ENCODE measurements at places on chromosomes 12 and 14.

DNA sequence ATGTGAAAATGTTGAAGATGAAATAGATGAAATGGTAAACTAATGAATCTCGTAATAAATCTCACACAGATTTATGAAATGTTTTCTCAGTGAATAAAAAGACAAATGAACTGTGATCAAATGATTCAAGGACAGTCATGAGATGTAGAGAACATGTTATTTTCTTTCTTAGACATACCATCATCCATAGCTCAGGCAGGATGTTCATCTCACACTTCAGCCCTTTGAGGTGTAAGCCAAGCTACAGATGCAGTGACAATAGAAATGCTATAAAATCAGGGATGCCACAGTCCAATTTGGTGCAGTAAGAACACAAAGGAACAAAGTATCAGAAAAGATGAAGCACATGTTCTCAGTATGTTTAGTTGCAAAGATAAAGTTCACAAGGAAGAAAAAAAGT lies 242.7 kb upstream of the KRR1 start:
- DNase-seq, result no peak

DNA sequence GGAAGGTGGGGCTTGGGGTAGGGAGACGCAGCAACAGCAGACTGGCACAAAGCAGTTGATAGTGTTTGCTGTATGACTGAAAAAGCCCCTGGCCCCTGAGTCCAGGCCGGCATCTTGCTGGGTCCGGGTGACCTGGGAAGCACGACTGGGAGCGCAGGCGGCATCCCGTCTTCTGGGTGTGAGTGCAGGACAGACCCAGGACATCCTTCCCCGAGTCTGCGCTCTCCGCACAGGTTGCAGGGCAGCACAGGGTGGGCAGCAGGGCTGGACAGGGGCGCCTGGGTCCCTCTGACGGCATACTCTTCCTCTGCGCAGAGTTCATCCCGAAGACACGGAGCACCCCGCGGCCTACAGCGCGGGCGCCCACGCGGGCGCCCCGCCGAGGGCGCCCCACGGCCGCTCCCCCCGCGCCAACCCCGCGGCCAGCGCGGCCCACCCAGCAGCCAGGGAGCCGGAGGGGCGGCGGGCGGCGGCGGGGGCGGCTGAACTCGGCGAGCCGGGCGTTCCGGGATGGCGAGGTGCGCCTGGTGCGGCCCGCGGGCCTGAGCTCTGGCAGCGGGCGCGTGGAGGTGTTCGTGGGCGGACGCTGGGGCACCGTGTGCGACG lies 9.2 kb upstream of the CYP46A1 start:
- no peak for DNase-seq

- DNase-seq, result no peak
These were observed 18.6 kb upstream of the TDRD9 start for GRCh38 chr14:103909531-103910261.

DNA sequence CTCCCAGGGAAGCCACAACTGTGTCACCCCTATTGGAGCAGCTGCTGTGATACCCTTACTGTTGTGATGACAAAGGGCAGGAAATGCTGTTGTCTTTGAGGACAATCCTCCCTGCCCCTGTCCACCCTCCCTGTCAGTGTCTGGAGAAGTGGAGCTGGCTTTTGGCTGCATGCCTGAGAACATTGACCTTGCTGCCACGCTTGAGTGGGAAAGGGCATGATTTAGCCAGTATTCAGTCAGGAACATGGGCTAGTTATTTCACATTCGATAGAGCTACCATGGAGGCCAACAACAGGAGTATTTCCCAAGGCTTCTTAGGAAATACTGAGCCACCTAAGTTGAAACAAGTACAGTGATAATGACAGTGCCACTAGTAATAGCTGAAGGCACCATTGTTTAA lies 59.4 kb downstream of the MYRFL start:
- no peak for DNase-seq

- no peak for DNase-seq
These were observed 98.9 kb downstream of the ZFP36L1 start for GRCh38 chr14:68693926-68694325.

DNA sequence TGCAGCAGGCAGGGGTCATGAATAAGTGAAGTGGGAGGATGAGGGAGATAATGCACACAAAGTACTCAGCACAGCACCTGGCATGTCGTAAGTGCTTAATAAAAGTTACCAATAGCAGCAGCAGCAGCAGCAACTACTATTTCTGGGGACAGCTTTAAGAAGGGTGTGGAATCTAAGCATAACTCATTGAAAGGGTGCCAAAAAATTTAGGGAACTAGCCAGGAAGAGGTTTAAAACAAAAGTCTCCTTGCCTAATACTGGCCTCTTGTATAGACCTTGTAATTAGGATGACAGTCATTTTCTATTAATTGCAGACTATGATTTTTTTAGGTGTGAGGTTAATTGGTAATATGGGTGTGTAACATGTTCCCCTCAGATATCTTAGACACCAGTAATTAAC lies 179.9 kb downstream of the PTPN11 start:
- no peak for DNase-seq

DNA sequence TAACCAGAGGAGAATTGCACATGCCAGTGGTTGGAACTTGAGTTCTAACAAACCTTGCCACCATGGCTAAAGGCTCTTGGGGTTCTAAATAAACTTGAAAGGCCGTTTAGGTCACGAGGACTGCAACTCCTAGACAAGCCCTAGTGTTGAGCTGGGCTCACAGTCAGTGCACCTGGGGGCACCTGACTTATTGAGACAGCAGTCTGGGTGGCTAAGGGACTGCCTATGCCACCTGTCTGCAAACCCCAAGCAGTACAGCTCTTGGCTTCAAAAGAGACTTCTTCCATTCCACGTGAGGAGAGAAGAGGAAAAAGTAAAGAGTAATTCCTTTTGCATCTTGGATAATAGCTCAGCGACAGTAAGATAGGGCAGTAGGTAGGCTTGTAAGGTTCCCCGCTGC lies 765.6 kb upstream of the FOXG1 start:
- no peak for DNase-seq

DNA sequence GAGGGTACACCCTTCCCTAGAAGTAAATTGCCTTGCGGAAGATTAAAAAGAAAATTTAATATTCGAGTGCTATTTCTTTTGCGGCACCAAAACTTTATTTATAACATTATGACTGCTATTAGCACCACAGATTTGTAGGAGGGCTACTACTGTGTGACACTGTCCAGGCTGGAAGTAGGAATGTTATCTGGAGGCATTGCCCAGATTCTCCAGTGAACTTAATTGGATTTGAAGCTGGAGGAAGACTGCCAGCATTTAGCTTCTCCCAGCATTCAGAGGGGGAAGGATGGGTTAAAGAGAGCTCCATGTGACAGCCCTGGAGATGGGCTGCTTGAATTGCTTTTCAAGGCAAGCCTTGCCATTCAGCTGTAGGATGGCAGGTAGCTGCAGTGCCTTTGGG lies 107.0 kb upstream of the RBM19 start:
- DNase-seq, result no peak

- DNase-seq, result no peak
These were observed 11.5 kb upstream of the FBRSL1 start for GRCh38 chr12:132478433-132478803.

DNA sequence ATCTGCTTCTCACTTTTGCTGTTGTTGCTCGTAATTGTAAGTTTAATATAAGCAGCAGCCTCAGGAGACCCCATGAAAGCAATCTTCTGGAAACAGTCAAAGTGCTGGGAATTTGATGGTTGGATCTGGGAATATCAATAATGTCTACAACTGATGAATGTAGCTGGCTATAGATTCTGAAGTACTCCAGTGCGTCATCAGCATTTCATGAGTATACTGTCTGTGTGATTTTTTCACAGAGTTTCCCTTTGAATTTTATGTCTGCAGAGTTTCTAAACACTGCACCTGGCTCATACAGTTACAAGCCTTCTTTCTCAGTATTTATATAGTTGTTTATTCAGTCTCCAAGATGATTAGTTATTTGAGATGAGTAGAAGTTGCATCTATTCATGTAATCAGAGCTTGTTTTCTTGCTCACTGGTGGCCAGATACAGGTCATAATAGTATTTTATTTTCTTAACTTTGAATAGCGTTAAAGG lies 222.3 kb downstream of the RAD51B start:
- peak; percentile 40 for DNase-seq

- DNase-seq, result no peak
These were observed 105.0 kb downstream of the CMKLR1 start for GRCh38 chr12:108234158-108234557.

DNA sequence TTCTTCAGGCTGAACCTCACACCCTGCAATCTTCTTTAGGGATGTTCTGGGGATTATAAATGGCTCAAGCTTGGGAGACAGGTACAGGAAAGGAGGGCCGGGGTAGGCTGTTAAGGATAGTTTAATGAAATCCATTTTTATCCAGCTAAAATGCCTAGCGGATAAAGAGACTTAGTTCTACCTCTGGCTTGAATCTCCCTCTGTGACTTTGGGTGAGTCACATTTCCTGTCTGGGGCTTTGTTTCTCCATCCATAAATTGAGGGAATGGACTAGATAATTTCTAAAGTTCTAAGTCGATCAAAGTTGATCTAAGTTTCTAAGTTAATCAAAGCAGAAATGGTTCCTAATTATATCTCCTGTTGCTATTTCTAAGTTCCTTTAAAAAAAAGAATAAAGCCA lies 319.6 kb upstream of the E2F7 start:
- no peak for DNase-seq

GRCh38 chr12:123532019-123532418 lies 1.5 kb downstream of the RILPL1 start:
- no peak for DNase-seq

DNA sequence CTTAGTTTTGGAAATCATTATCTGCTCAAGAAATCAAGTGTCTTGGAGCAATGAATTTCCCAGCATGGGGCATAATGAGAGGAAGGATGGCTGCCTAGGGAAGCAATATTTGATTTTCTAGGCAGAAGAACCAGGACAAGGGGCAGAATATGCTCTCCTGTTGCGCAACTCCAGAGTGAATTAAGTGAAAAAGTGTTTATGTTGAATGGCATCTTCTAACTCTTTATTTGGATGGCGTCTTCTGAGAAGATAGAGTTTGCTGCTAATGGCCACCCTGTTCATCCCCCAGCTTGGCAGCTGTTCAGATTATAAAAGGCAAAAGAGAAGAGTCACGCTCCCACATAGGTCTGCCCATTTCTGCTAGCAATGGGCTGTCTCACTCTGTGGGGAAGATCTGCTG lies 1278.1 kb downstream of the AACS start:
- no peak for DNase-seq
